ENCODE measurements at places on chromosomes 4 and X. TPM values are rescaled to one million over a fixed set of nuclear protein-coding genes. Genes with fewer than 3 reads are reported as not detected.

Gene TDO2
- not detected for polyA plus RNA-seq

Gene USP17L12
- polyA plus RNA-seq: not detected

Gene PRSS48
- polyA plus RNA-seq: not detected

- DNase-seq: no peak
These were observed 899.2 kb downstream of the FAT4 start for GRCh38 chr4:126213996-126214395.

DNA sequence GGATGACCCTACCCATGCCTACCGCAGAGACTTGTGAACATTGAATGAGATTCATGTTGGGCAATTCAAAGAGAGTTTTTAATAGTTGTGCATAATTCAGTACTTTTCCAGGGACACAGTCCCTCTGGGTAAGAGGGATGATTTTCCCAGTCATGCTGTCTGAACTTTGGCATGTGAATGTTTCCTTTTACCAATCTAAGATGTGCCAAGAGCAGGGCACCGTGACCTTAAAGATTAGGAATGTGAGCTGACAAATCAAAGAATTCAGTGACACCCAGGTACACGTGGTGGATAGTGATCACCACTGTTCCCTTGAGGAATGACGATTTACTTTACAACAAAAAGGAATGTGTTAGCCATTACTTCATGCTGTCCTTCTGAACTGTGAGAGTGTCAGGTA, 515.6 kb downstream of the PPARGC1A start:
- no peak for DNase-seq

- no peak for DNase-seq
These were observed 81.7 kb upstream of the STOX2 start for GRCh38 chr4:183823434-183823833.

- no peak for DNase-seq
These were observed 38.8 kb upstream of the MAD2L1 start for GRCh38 chr4:120105472-120105871.

DNA sequence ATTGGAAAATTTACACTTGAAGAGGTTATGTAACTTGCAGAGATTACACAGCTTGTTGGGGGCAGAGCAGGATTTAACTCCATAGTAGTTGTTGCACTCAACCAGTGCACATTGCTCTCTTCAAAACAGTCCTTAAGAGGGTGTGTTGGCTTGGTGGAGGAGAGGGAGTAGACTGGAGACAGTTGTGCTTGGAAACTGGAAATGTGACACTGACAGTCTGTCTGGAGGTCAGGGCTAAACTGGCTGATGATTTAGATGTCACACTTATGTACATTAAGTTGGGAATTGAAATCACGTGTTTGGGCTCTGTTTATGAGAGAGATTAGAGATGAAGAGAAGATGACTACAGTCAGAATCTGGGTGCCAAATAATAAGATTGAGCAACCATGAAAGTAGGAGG, 32.9 kb downstream of the CCSER1 start:
- no peak for DNase-seq

- DNase-seq: no peak
These were observed 166.8 kb downstream of the SHROOM3 start for GRCh38 chr4:76601791-76602190.

DNA sequence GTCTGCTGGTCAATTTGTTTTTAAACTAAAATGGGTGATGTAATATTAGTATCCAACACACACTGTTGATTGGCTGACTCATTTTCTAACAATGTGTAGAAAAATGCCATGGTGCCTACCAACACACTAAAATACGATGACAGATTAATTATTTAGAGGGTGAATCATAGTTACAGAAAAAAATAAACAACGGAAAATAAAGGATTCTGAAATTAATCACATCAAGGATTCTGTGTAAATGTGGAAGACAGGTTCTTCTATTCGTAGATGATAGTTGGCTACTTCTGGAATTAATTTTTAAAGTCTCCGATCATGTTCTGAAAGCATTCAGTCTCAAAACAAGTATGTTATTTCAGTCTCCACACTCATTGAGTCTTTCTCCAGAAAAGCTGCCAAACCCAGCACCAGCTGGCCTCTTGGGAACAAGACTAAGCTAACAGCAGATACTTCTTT, 8.2 kb upstream of the IQCM start:
- no peak for DNase-seq

DNA sequence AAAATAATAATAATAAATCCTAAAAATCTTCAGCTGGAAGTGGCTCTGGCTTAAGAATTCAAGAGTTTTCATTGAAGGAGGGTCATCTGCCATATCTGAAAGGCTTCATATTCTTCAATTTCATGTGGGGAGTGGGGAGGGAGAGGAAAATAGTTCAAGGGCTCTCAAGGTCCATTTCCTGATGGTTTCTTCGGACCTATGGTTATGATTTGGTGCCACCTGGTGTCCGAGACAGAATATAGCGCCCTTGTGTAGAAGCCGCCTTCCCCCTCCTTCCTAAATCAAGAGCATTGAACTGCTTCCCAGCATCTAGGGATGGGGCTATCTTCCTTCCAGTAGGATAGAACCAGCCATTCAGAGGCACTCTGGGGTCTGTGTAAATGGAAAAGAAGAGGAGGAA, 34.3 kb downstream of the NLGN3 start:
- DNase-seq: peak; percentile 39

Measured in naive B cell (primary cell).